Retinal pigment epithelial cell (primary cell): ENCODE measurements at places on chromosomes 6 and 20.

- DNase-seq: no peak
Observed at GRCh38 chr6:159691963-159692287, 1.1 kb downstream of the SOD2 start.

DNA sequence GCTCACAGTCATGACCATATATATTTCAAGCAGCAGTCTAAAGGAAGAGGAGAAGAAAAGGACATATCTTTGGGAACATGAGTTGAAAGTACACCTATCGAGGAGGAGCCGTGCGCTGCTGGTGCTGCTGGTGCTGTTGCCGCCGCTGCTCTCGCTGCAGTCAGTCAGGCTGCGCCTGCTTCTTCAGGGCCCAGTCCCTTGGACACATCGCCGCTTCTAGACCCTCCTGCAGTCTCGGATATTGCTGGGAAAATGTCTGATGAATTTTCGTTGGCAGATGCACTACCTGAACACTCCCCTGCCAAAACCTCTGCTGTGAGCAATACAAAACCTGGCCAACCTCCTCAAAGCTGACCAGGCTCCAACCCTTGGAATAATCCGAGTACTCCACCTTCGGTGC is 8.2 kb upstream of the ASCC3 start:
- no peak for DNase-seq

DNA sequence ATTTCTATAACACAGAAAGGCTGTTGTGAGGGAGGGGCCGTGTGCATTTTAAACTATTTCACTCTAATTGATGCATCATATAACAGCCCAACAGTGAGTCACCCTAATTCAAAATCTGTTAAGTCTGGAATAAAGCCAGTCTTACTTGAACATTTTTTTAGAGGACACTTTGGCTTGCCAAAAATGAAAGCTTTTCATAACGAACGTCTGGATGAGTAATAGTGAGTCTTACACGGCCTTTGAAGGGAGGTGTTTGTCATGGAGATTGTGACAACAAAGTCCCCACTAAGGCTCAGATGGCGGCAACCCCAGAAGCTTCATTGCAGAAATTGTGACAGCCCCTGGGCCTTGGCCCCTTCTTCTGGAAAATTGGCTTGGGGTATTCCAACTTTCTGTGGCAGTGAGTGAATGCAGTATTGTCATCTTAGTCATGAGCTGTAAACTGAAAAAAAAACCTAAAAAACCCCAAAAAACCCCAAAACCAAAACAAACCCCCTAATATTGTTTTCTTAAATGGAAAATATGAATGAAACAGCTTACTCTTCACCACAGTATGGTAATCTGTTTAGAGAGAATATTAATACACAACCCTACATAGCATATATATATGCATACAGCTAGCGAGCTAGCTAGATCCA is 92.6 kb upstream of the CLDN20 start:
- DNase-seq: peak; percentile 84

GRCh38 chr6:118665011-118665410 is 13.6 kb upstream of the CEP85L start:
- no peak for DNase-seq

- DNase-seq: no peak
Observed at GRCh38 chr6:145631374-145631773, 103.9 kb downstream of the EPM2A start.
